Kidney epithelial cell (primary cell): ENCODE measurements at places on chromosomes 11 and 22. TPM values are rescaled to one million over a fixed set of nuclear protein-coding genes. Genes with fewer than 3 reads are reported as not detected.

The TMEM218 gene
- 19.6 and 28.3 TPM in 2 replicates for total RNA-seq

GRCh38 chr11:56841210-56841810, 92.8 kb upstream of the OR9G4 start:
- peak; percentile 25 for DNase-seq

DNA sequence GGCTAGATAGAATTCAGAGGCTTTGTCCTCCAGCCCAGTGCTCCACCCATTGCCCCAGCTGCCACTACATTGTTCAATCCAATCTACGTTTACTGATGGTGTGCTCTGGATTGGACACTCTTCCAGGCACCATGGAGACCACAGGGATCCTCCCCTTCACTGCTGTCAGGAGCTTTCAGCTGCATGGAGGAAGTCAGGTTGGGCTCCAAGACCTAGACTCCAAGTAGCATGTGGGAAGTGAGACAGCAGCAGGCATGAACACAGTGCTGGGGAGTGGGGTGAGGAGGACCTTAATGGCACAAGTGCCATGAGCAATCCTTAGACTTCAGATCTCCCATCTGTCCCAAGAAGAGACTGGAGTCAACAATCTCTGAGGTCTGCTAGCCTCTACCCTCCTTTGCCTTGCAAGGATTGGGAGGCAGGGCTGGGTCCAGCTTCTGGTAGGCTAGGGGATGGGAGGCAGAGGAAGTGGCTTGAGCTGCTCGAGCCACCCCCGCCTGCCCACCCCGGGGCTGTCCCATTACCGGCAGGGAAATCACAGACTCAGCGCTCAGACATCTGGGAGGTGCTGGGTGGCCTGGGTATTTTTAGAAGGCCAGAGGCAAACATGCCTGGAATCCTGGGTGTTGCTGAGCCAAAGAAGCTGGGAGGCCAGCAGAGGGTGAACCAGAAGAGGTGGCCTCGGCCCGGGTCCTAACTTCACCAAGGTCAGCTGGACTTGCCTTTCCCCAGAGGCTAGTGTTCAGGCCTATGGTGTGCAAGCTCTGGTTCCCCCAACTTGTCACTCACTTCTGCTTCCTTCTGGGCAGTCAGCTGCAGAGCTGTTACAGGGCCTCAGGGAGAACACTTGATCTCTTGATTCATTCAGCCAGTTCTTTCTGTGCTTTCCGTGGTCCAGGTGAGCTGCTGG, 15.2 kb upstream of the FCHSD2 start:
- DNase-seq: no peak

DNA sequence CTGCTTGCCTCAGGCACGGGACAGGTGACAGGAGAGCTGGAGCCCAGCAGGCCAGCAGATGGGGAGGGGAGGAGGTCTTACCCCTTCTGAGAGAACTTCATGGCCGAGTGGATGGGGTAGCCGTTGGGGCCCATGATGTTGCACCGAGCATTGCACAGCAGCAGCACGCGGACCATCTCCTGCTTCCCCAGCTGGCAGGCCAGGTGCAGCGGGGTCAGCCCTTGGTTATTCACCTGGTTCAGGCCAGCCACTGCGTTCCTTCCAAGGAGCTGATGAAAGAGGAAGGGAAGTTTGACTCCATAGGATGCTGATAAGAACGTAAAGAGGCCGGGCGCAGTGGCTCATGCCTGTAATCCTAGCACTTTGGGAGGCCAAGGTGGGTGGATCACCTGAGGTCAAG, 29.4 kb upstream of the BAIAP2L2 start:
- DNase-seq: no peak

DNA sequence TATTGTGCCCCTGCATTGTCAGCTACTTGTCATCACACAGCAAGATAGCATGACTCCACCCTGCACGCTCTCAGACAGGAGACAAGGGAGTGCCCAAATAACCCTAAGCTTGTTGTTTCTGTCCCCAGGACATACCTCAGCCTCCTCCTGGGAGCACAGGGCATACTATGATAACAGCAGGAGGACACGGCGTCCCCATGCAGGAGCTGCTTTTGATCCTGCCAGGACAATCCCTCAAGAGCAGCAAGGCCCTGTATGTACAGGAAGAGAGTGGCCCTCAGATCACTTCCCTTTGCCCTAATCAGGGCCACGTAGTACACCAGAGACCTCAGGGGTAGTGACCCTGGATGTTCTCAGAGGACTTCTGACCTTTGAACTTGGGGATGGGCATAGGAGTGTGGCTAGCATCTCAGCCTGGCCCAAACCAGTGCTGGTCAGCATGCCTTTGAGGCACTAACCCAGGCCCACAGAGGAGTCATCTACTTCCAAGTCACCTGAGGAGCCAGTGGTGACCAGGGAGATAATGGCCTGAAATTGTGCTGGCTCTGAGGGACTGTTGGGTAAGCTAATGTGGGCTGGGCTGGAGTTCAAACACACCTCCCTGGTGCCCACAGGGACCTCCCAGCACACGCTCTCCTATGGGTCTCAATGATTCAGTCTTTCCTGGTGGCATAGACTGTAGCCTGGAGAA, 9.2 kb downstream of the APOA4 start:
- no peak for DNase-seq

GRCh38 chr22:45237065-45237990, 3.4 kb downstream of the KIAA0930 start:
- DNase-seq: no peak

- no peak for DNase-seq
These were observed 10.6 kb downstream of the LRRC55 start for GRCh38 chr11:57192316-57192715.

- DNase-seq: no peak
These were observed 9.3 kb downstream of the PICK1 start for GRCh38 chr22:38066381-38067027.

DNA sequence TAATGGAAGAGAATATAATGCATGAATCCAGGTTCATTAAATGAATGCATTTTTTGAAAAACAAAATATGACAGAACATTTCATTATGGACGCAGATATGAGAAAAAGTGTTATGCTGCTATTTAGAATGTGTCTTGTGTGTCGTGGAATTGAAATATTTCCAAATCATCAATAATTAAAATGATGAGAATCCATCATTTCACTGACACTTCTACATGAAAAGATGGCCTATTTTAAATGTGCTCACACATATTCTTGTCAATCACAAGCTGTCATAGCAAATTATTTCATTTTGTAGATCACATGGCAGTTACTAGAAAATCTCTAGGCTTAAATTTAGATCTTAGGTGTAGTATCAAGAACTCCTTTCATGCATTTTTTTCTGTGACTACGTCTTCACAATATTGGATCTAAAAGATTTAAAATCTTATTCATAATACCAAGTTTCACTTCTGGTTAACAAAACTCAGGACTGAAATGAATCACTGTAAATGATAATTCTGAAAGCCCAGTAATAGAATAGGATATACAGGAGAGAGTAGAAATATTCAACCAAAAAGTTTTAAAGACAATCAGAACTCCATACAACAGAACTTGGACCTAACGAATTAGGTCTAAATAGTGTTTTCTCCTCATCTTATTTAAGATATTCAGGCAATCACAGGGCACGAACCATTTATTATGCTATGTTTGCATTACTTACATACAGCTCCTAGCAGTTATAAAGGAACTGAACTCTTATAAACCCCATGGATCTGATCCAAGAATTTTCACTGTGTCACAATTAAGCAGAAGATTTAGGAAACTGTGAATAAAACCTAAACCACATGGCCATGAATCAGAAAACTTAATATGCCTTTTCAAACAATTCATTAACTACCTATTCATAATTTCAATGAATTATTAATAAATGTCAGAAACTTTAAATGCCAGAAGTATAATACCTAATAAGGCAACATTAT, 67.7 kb downstream of the DCDC1 start:
- no peak for DNase-seq

- no peak for DNase-seq
These were observed 1130.3 kb upstream of the CNTN5 start for GRCh38 chr11:97890466-97890865.

- no peak for DNase-seq
These were observed 4.2 kb upstream of the SYT8 start for GRCh38 chr11:1830322-1831223.
